ENCODE measurements at places on chromosomes 12 and 14.

DNA sequence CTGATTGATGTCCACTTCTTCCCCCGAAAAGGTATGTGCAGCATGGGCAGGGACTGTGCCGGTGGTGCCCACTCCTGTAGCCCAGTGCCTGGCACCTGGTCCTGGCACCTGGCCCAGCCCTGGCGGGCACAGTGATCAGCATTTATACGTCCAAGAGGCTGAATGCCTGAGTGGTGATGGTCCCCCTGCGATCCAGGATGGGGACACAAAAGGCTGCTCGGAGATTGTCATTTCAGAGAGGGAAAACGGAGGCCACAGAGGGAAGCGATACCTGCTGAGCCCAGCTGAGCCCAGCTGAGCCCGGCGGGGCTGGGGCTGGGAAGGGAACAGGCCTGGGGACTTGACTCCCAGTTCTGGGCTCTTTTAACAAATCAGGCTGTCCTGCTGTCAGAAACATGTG, 55.8 kb downstream of the PRIMA1 start:
- DNase-seq: no peak

DNA sequence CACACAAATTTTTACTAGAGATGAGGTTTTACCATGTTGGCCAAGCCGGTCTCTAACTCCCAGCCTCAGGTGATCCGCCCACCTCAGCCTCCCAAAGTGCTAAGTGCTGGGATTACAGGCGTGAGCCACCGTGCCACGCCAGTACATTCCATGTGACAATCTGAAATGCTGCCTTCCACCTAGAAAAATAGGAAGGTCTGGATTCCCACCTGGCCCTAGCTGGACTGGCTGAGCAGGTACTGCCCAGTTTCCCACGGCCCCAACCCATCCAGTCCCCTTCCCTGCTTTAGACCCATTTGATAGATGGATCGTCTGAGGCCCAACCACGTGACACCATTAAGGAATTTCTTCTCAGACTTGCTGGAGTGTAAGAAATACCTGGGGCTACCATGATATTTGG, 55.4 kb downstream of the KDM2B start:
- no peak for DNase-seq

GRCh38 chr12:88325816-88326189, 183.7 kb downstream of the TMTC3 start:
- no peak for DNase-seq

GRCh38 chr12:89427508-89428156, 75.3 kb upstream of the DUSP6 start:
- no peak for DNase-seq

DNA sequence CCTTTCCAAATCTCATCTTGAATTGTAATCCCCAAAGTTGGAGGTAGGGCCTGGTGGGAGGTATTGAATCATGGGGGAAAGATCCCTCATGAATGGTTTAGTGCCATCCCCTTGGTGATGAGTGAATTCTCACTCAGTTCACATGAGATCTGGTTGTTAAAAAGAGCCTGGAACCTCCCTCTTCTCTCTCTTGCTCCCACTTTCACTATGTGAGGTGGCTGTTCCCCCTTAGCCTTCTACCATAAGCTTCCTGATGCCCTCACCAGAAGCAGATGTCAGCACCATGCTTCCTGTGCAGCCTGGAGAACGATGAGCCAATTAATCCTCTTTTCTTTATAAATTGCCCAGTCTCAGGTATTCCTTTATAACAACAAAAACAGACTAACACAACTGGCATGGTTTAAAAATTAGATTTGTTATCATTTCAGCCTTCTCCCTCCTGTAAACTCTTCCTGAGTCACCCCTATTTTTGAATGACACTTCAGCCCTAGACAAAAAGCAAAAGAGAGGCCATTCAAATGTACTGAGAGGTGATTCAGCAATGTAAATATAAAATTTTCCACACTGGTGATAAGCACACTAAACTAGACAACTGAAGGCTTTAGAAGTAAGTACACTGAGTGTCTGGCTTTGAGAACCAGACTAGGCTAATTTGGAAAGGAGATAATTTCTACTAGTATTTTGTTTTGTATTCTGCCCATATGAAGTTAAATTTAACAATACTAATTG, 212.1 kb upstream of the ABCD2 start:
- no peak for DNase-seq

Data from vagina (tissue), 2 donors.